ENCODE measurements at places on chromosomes 12 and 14.
A peak's percentile ranks its signal among the peaks of the same experiment; 100 is the strongest.

- no peak for DNase-seq
These were observed 5.8 kb upstream of the DICER1 start for GRCh38 chr14:95163132-95163531.

DNA sequence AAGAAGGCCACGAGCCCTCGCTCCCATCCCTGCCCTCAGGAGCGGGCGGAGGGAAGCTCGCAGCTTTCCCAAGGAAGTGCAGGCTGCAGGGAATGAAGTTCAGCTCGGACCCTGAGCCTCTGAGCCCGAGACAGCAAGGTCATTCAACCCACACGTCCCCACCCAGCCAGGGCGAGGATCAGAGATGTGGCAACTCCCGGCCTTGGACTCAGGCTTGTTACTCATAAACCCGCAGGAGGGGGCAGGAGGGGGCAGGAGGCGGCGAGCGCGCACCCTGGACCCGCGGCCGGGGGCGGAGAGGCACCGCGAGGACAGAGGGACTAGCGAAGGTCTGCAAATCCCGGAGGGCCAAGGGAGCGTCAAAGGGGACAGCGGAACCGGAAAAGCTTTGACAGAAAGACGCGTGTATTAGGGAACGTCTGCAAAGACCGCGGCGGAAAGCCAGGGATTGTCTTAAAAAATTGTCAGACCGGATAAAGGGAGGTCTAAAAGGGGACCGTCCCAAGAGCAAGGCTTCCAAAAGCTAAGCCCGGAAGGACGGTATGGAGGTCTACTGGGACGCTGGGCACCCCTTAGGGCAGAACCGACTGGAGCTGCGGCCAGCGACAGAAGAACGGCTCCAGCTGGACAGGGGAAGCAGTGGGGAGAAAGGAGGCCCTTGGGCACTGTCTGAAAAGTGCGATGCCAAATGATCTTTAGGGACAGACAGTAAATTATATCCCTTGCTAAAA is 611 bp upstream of the DCAF11 start:
- peak; percentile 40 for DNase-seq

DNA sequence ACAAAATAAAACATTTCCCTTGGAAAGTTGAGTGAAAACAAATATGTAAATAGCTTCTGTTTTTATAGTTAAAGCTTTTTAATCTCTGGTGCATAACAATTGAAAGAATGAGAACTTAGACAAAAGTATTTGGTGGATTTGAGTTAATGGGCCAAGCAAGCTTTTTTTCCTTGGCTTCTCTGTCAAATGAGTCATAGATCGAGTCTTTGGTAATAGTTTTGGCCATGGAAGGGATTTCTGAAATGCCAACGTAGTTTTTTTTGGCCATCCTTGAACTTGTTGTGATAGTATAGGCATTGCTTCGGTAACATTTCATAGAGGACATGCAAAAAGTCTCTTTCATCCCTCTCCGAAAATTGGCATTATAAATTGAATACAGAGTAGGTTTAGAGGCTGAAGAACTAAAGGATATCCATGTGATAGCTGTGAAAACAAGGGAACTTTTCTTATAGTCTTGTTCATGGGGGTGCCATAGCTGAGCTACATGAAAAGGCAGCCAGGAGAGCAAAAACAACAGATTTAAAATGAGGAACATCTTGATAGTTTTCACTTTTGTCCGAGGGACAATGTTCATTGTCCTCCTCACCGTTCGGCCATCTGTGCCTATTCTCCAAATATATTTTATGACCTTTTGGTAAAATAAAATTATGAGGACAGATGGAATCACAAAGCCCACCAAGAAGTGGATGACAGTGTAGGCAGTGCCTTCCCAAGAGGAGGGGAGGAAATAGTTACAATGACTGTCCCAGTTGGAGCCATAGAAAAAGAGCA is 34.7 kb downstream of the GPR19 start:
- DNase-seq = no peak

DNA sequence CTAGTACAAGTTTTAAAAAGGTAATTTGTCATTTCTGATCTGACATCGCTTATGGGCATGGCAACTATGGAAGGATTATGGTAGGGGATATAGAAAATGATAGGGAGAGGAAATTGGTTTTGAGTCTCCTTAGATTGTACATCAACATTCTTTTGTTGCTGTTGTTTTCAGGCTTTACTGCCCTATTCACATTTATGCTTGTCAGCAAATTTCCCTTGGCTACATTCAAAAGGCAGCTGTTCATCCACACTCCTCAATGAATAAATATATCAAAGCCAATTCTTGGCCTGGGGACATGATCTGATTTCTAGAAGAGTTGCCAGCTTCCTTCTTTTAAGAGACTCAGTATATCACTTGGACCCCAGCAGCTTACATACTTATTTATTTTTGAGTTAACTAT is 283.4 kb downstream of the CEP128 start:
- no peak for DNase-seq
